ENCODE measurements at places on chromosomes 4 and X. TPM values are rescaled to one million over a fixed set of nuclear protein-coding genes. Genes with fewer than 3 reads are reported as not detected.

Gene SMIM14
- 19.5 TPM for total RNA-seq

Gene CCDC120
- total RNA-seq, result 30.8 TPM

Gene HTR2C
- not detected for total RNA-seq

Gene RS1
- total RNA-seq, result not detected

Gene AWAT1
- total RNA-seq, result not detected

Measured in Calu3 (cell line).